ENCODE measurements at places on chromosomes 5 and 9.
A peak's percentile ranks its signal among the peaks of the same experiment; 100 is the strongest.

- no peak for DNase-seq
Observed at GRCh38 chr9:15420796-15421195, 1.9 kb upstream of the SNAPC3 start.

DNA sequence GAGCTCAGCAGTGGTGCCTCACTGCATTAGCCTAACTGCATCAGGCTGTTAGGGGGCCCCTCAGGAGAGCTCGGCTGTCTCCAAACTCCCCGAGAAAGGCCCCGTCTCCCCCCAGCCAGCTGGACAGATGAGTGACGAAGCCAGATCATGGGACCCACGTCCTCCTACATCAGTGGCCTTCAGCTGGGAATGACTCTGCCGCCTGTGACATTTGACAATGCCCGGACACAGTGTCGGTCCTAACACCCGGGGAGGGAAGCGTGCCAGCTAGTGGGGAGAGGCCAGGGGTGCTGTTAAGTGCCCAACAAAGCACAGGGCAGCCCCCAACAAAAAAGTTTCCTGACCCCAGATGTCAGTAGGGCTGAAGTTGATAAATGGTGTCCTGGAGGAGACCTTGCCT lies 375.2 kb upstream of the IRX2 start:
- DNase-seq: no peak

DNA sequence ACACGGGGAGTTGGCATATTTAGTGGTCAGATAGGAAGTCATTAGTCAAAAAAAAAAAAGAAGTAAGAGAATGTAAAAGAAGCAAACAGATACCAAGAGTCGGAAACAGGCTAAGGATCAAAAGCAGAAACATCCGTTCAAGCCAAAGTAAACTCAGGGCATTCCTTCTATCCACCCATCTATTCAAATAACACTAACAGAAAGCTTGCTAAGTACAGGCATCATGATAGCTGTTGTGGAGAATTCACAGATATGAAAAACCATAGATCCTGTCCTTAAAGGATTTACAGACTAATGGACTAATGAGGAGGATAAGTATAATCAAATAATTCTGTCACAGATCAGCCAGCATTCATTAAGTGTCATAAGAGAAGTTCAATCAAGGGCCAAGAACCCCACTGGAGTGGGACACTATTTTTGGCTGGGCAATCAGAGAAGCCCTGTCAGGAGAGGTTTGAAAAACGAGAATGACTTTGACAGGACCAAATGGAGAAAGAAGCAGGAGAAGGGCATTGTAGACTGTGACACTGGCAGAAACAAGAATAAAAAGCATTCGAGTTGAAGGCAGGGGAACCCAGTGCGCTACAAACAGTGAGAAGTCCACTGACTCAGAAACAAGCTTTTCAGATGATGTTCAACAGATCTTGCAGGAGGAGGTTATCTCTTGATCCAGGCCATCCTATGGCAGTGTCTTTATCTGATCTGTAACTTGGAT lies 154.2 kb upstream of the TSLP start:
- no peak for DNase-seq

DNA sequence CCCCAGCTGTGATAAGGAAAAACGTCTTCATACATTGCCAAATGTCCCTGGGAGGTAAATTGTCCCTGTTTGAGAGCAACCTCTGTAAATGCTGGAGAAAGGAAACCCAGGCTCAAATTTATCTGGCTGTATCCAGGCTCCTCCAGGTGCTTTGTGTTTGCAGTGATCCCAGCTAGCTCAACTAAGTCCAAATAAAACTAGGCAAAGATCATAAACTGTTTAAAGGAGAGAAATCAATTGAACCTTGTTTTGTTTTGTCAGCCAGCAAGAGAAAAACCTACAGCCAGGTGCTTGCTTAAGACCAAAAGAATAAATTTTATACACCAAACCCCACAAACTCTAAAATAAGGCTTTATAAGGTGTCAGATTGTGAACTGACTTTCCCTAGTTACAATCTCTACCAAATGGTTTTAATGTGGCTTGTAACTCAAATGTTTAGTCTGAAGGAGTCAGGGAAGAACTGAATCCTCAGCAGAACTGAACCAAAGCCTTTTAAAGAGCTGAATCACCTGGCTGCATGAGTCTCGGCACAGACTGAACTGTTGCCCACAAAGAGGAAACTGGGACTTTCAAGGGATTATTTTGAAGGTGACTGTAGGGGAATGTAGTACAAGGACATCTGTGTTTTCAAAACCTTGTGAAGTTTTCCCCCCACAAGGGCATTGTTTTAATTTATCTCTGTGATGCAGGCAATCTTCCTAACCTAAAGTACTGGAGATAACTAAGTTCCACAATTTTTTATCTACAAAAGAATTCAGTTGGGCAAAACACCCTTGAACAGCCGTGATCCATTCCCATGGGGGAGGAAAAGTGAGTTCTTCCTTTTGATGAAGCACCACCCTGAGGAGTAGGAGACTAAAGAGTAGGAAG lies 201.7 kb upstream of the TARS1 start:
- DNase-seq: no peak

DNA sequence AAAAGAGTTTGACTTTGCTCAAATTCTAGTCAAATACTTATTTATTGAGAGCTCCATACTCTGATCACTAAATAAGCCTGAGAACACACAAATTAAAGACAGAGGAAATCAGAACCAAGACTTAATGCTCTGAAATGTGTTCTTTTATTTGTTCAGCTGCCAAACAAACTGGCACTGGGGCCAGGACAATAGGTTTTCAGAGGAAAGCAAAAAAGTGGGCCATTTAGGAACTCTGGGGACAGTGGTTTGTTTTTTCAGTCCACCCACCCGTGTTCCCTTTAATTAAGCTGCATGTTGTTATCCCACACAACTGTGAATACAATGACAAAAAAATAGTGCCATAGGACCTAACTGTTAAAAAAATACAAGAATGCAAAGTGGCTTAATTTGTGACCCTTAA lies 95.4 kb upstream of the RETREG1 start:
- no peak for DNase-seq

DNA sequence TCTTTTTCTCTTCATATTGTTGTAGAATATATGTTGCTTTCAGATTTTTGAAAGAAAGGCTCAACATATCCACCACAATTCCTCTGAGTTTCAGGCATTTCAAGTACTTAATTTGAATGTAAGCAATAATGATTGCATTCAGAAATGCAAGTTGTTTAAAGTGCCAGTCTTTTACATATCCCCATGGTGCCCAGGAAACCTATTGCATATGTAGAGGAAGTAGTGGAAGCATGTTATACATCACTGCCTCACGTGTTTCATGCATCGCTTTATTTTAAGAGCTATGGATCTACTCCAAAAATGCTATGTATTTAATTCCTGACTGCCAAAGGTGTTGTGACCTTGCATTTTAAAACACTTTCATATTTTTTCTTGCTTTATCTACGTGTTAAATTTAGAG lies 28.1 kb downstream of the CPEB4 start:
- no peak for DNase-seq

DNA sequence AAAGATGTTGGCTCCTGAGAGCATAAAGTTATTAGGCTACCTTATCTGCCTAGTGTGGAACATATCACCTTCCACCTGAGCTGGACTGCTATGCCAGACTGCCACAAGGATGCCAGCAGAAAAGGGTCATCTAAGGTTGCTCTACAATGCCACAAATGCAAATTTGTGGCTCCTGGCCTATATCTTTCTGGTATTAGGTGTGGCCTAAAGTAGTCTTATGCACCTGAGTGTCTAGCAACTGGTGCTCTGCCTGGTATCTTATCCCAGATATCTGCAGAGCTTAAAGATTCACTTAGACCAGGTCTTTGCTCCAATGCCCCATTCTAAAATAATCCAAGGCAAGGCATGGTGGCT lies 34.7 kb downstream of the DTWD2 start:
- no peak for DNase-seq

- no peak for DNase-seq
Observed at GRCh38 chr9:125690679-125691078, 16.3 kb downstream of the MAPKAP1 start.

DNA sequence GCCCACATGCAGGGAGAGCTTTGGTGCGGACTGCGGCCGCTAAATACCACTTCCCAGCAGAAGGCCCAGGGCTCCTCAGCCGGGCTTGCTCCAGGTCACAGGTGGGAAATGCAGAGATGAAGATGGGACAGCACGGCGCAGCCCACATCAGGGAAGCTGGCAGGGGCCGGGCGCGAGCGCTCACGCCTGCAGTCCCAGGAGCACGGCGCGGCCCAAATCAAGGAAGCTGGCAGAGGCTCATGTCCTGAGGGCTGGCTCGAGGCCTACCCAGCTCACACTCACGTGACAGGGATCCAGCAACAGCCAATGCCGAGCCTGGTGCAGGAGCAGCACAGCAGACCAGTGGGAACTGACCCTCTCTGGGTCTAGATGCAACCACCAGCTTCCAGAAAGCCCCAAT lies 16.3 kb downstream of the LPCAT1 start:
- no peak for DNase-seq

DNA sequence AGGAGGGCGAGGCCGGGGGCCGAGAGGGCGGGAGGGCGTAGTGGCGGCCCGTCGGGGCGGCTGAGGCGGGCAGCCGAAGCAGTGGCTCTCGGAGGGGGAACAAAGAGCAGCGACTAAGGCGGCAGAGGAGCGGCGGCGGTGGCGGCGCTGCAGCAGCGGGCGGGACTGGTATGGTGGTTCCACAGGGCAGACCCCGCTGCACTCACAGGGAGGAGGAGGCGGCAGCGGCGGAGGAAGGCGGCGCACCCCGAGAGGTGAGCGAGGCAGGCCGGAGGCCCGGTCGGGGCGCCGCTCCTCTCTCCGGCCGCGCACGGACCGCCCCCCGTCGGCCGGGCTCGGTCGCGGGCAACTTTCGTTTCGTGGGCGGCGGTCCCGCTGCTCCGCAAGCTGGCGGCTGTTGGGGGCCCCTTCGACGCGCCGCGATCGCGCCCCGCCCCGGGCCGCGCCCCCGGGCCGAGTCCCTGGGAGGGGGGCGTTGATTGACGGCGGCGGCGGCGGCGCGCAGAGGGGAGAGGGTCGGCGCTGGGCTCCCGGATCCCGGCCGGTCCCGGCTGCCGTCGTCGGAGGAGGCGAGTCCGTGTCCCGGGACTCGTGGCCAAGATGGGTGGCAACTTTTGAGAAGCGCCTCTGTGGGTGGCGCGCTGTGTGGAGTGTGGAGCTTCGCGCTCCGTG lies 467 bp downstream of the CNOT6 start:
- DNase-seq: peak; percentile 70

- no peak for DNase-seq
Observed at GRCh38 chr5:103674739-103675138, 112.2 kb upstream of the NUDT12 start.

DNA sequence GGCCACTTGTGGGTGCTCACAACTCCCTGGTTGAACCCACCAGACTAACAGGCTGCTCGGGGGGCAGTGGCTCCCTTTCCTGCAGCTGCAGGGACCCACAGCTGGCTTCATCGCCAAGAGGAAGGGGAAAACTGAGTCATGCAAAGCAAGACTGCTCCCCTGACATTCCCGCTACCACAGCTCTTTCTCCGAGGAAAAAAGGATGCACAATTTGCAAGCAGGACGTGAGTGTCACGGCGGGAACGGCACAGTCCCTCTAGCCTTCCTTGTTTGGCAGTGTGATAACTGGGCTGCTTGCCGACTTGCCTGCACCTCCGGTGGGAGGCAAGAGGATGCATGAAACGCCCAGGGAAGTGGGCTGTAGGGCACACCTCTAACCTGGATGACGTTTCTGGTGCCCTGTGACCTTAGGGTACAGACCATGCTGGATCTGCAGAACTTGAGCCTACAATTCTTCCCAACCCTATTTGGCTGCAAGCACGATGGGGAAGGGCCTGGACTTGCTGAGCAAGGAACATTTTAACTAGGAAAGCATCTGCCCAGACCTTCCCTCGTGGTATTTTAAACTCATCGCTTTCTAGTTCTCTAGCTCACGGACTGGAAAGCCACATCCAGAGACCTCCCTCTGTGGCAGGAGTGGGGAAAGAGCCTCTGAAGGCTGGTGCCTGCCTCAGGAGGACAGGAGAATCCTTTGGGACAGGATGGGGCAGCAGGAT lies 7.8 kb downstream of the SH3PXD2B start:
- DNase-seq: no peak

DNA sequence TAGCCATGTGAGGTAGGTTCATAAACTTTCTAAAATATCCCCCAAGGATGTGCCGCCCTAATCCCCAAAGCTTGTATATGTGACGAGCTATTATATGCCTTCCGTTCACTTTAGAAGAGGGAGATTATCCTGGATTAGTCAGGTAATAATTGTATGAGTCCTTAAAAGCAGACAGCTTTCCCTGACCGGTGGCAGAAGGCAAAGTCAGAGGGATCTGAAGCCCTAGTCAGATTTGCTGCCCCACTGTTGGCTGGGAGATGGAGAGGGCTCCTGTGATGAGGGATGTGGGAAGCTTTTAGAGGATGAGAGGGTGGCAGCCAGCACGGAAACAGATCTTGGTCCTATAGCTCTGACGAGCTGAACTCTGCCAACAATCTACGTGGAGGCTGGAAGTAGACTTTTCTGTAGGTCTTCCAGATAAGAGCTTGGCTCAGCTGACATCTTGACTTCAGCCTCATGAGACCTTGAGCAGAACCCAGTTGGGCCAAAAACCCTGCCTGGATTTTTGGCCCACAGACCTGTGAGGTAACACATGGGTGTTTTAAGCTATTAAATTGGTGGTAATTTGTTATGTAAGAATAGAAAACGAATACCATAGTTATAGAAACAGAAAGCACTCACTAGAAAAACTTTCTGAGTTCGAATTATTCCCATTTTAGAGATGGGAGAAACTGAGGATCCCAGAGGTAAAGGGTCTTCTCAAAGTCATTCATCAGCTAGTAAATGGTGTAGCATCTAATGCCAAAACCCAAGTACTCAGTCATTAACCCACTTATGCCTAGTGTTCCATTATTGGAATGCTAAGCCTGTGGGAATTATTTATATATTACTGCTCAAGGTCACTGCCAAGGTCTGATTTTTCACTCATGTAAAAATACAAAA lies 48.9 kb downstream of the SH3PXD2B start:
- DNase-seq: peak; percentile 72

DNA sequence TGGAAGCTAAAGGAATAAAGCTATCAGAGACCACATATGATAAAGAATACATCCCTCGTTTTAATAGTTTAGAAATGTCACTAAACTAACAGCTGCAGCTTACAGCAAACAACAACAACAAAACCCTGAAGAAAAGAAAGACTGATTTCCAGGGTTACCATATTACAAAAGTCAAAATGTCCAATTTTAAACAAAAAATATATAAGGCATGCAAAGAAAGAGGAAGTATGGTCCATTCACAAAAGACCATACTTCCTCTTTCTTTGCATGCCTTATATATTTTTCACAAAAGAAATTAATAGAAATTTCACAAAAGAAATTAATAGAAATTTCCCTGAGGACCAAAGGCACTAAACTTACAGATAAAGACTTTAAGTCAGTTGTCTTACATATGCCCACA lies 354.2 kb downstream of the ARL15 start:
- DNase-seq: no peak

- DNase-seq: no peak
Observed at GRCh38 chr9:79641070-79641469, 69.3 kb downstream of the TLE4 start.

- DNase-seq: no peak
Observed at GRCh38 chr9:70569070-70569772, 154.8 kb upstream of the KLF9 start.

DNA sequence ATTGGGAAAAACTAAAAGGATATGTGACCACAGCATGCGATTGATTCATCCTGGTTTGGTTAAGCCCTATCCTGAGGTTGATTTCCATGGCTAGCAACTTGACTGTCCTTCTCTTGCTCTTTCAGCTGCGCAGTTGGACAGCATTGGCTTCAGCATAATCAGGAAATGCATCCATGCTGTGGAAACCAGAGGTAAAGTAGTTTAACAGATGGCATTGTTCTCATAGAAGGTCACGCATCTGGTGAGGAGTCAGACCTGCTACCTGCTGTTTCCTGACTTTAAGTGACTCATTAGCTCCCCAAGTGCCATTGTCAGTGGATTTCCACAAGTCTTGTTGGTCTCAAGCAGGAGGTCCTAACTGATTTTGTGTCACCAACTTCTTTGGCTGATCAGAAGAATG lies 266.9 kb downstream of the ARHGAP26 start:
- DNase-seq: no peak

Data from D341Med (cell line).